Mesendoderm (in vitro differentiated cells): ENCODE measurements at places on chromosomes 7 and 10.

GRCh38 chr10:92590623-92591549 is 2.0 kb upstream of the KIF11 start:
- no peaks in the 10 kb centered on the region for H3K36me3 ChIP-seq

- no peaks in the 10 kb centered on the region for H3K4me1 ChIP-seq
- H3K27ac ChIP-seq: no peak overlapping the region
- no peak overlapping the region for H3K4me3 ChIP-seq
- peaks cover 57% of the 10 kb centered on the region for H3K27me3 ChIP-seq
- no peaks in the 10 kb centered on the region for H3K36me3 ChIP-seq
- DNase-seq: peak; percentile 6
Measured at GRCh38 chr7:101172854-101173751, 7.0 kb downstream of the NAT16 start.

GRCh38 chr7:30146127-30146612 is 11.4 kb downstream of the MTURN start:
- H3K27ac ChIP-seq: no peak overlapping the region
- H3K4me1 ChIP-seq: no peaks in the 10 kb centered on the region
- no peaks in the 10 kb centered on the region for H3K27me3 ChIP-seq
- H3K4me3 ChIP-seq: no peak overlapping the region
- DNase-seq: peak; percentile 76
- H3K36me3 ChIP-seq: no peaks in the 10 kb centered on the region

GRCh38 chr10:102657984-102658724 is 13.9 kb downstream of the TRIM8 start:
- H3K4me3 ChIP-seq: no peak overlapping the region
- H3K36me3 ChIP-seq: peaks cover 1% of the 10 kb centered on the region
- DNase-seq: no peak

GRCh38 chr7:55101359-55101758 is 82.5 kb downstream of the EGFR start:
- no peak overlapping the region for H3K27ac ChIP-seq
- no peaks in the 10 kb centered on the region for H3K4me1 ChIP-seq
- H3K36me3 ChIP-seq: no peaks in the 10 kb centered on the region
- no peaks in the 10 kb centered on the region for H3K27me3 ChIP-seq
- DNase-seq: no peak
- H3K4me3 ChIP-seq: no peak overlapping the region

DNA sequence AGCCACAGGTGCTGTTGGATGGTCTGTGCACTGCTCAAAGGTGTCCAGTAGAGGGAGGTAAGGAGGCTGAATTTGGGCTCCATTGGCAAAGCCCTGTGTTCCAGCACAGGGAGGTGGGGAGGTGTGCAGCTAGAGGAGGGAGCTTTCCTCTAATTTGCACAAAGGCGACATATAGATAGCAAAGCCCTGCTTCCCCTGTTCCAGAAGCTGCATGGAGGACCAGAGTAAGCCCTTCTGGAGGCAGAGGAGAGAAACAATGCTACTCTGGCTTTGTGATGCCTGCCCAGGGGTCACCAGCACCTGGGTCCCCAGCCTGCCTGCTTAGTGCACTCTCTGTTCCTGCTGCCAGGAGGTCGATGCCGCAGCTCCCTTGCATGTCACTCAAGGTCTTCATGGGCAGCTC is 3.4 kb upstream of the ARHGAP22 start:
- H3K4me1 ChIP-seq: no peaks in the 10 kb centered on the region
- H3K36me3 ChIP-seq: no peaks in the 10 kb centered on the region
- no peak overlapping the region for H3K4me3 ChIP-seq
- DNase-seq: peak; percentile 79
- H3K27ac ChIP-seq: no peak overlapping the region

DNA sequence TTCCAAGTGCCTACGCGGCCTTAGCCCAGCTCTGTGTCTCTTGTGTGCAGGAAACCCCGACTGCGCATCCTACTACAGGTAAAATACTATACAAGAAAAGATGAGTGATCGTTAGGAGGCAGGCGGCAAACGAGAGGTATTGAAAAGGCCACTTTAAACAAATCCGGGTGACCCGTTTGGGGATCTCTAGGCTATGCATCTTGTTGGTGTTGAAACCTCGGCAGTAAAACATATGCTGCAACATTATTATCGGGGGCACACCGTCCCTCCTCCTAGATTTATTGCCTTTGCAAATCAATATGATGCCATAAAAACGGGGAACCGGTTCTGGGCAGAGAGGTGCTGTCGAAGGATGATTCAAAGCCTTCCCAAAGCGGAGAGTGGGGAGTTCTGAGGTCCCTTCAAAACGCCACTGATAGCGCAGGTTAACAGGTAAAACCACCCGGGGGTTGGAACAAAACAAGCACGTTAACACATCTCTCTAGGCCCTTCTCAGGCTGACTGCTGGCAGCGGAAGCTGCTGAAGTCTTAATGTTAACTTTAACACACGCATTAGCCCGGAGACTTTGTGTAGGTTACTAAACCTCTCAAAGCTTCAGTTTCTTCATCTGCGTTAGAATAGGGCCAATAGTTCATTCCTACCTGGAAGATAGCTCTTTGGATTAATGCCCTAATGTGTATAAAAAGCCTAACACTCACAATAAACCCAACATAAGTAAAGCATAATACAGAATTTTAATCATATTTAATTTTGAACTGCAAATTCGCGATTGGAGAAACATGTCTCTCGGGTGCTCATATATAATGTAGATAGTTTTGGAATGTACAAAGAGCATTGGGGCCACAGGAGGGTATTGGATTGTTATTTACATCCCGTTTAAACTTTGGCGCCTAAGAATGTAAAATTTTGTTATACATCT is 2.6 kb upstream of the TBX20 start:
- peaks cover 3% of the 10 kb centered on the region for H3K4me1 ChIP-seq
- peak; percentile 64 for DNase-seq
- H3K36me3 ChIP-seq: no peaks in the 10 kb centered on the region
- H3K27me3 ChIP-seq: peaks cover 79% of the 10 kb centered on the region

DNA sequence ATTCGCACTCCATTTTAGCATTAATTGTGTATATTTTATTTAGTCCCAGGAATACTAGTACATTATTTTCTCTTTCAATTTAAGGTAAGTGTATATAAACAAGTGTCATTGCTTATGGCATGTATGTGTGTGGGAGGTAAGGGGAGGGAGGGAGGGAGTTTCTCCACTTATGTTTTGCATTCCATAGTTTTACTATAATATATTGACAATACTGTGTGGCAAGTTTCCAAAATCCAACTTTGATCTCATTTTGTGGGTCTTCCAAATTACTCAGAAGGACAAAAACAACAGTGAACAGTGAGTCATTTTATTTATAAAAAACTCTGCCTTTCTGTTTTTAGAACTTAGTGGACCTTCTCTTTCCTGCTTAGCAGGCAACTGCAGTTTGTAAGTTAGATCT is 102.3 kb upstream of the SEMA3E start:
- no peaks in the 10 kb centered on the region for H3K4me1 ChIP-seq
- no peak overlapping the region for H3K27ac ChIP-seq
- no peaks in the 10 kb centered on the region for H3K27me3 ChIP-seq
- DNase-seq: no peak
- no peak overlapping the region for H3K4me3 ChIP-seq

DNA sequence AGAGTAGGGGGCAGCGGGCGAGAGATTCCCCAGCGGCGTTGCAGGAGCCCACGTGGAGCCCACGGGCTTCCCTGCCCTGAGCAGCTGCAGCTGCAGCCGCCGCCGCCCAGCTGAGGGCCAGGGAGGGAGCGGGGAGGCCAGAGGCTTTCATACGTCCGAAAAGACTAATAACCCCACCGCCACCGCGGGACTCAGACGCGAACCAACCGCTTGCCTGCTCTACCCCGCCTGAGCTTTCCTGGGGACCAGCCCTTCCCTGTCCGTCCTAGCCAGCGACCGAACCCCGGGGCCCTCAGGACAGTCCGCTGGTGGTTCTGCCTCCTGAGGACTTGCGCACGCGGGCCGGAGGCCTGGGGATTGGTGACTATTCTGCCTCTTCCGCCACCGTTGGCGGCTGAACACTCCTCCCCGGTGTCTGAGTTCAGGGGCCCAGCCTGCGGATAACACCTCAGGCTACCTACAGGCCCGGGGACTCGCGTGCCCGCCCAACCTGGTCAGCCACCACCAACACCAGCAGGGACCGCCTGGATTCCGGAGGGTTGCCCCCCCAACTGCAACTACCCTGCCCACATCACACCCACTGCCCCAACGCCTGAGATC is 18.4 kb downstream of the IFT22 start:
- H3K27ac ChIP-seq: no peak overlapping the region
- no peak overlapping the region for H3K4me3 ChIP-seq
- no peaks in the 10 kb centered on the region for H3K4me1 ChIP-seq
- H3K36me3 ChIP-seq: no peaks in the 10 kb centered on the region
- H3K27me3 ChIP-seq: no peaks in the 10 kb centered on the region
- DNase-seq: no peak

GRCh38 chr7:121390617-121391016 is 5.5 kb downstream of the FAM3C start:
- H3K36me3 ChIP-seq: no peaks in the 10 kb centered on the region
- H3K4me1 ChIP-seq: no peaks in the 10 kb centered on the region
- no peaks in the 10 kb centered on the region for H3K27me3 ChIP-seq
- H3K27ac ChIP-seq: no peak overlapping the region
- H3K4me3 ChIP-seq: no peak overlapping the region
- no peak for DNase-seq

GRCh38 chr7:89336121-89336520 is 540.6 kb upstream of the TEX47 start:
- no peak for DNase-seq
- H3K27ac ChIP-seq: no peak overlapping the region
- H3K36me3 ChIP-seq: no peaks in the 10 kb centered on the region
- H3K4me1 ChIP-seq: no peaks in the 10 kb centered on the region
- no peaks in the 10 kb centered on the region for H3K27me3 ChIP-seq

- H3K27me3 ChIP-seq: no peaks in the 10 kb centered on the region
- H3K4me1 ChIP-seq: no peaks in the 10 kb centered on the region
- DNase-seq: no peak
- no peak overlapping the region for H3K27ac ChIP-seq
- no peak overlapping the region for H3K4me3 ChIP-seq
- no peaks in the 10 kb centered on the region for H3K36me3 ChIP-seq
Measured at GRCh38 chr7:55642266-55642665, 70.0 kb upstream of the VOPP1 start.

GRCh38 chr10:17779784-17780183 is 27.8 kb downstream of the TMEM236 start:
- no peaks in the 10 kb centered on the region for H3K36me3 ChIP-seq
- H3K27ac ChIP-seq: no peak overlapping the region
- no peaks in the 10 kb centered on the region for H3K27me3 ChIP-seq

- H3K4me3 ChIP-seq: no peak overlapping the region
- H3K36me3 ChIP-seq: no peaks in the 10 kb centered on the region
- no peaks in the 10 kb centered on the region for H3K4me1 ChIP-seq
- no peak overlapping the region for H3K27ac ChIP-seq
Measured at GRCh38 chr7:30232391-30232790, 52.0 kb upstream of the ZNRF2 start.

DNA sequence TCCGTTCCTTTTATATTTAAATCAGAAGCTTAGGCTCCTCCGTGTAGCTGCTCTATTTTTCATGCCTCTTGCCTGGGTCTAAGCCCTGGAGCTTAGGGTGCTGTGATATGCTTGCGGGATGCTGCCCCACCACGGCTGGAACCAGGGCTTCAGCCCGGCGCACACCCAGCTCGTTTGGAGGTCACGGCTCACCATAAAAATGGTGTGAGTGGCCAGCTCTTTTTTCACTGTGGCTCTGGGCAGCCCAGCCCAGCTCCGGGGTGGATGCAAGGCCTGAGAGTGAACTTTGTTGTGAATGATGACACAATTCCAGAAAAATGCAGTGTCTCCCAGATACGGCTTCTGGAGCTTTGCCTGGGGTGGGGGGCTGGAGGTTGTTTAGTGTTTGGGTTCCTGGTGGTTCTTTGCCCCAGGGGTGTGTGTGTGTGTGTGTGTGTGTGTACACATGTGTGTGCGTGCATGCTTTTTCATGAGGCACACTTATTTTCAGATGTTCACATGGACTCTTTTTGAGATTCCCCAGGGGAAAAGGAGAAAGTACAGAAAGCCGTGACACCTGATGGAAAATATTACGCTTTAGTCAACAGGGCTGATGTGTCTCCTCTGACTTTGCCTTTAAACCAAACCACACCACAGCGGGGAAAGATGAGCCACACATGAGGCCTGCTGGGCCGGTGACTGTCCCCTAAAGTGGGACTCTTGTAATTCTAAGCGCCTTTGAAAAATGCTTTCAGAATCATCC is 46.2 kb downstream of the GRK5 start:
- no peak overlapping the region for H3K4me3 ChIP-seq
- peak overlapping the region; percentile 34 for H3K27ac ChIP-seq
- H3K4me1 ChIP-seq: peaks cover 10% of the 10 kb centered on the region
- peak; percentile 91 for DNase-seq
- H3K36me3 ChIP-seq: no peaks in the 10 kb centered on the region

DNA sequence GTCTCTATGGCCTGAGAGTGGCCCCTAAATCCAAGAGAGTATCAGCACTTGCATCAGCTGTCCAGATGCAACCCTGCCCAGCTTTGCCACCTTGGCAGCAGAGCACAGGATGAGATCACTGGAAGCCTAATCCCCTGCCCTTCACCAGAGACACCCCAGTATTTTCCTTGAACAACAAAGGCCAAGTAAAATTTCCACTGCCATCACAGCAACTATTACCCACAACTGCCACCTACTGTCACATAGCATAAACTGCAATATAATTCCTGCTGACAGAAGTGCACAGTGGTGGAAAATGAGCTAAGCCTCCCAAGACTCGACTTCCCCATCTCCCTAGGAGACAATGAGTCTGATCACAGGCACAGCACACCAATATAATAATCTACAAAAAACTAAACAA is 462.8 kb upstream of the ZWINT start:
- H3K27ac ChIP-seq: no peak overlapping the region
- DNase-seq: peak; percentile 32
- H3K4me1 ChIP-seq: no peaks in the 10 kb centered on the region
- H3K27me3 ChIP-seq: no peaks in the 10 kb centered on the region
- no peak overlapping the region for H3K4me3 ChIP-seq

DNA sequence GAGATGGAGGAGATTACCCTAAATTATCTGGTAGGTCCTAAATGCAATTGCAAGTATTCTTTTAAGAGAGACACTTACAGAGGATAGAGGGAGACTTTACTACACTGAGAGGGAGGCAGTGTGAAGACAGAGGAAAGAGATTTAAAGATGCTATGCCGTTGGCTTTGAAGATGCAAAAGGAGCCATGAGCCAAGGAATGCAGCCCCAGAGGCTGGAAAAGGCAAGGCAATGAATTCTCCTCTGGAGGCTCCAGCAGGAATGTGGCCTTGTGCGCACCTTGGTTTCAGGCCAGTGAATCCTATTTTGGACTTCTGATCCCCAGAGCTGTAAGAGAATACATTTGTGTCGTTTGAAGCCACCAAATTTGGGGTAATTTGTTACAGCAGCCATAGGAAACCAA is 118.6 kb downstream of the PLXNA4 start:
- H3K36me3 ChIP-seq: no peaks in the 10 kb centered on the region
- no peaks in the 10 kb centered on the region for H3K27me3 ChIP-seq
- H3K4me3 ChIP-seq: no peak overlapping the region
- H3K27ac ChIP-seq: no peak overlapping the region
- H3K4me1 ChIP-seq: peaks cover 4% of the 10 kb centered on the region
